HEK293T (cell line): ENCODE measurements at places on chromosomes 2 and 18.

DNA sequence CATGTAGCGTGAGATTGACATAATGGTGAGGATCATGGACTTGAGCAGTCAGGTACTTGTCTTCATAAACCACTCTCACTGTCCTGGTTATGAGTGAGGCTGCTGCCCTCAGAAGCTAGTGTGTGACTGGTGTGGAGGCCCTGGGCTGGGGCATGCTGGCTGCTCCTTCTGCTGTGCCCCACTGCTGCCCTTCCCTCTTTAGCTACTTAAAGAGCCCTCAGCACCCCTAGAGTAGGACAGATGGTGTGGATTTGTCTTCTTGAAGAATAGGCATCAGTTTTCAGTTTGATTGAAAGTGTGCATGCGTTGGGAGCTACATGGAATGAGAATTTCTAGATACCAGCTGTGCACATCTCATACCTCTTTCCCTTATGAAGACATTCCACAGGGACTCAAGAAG lies 15.4 kb downstream of the CPLX4 start:
- no peak for DNase-seq

DNA sequence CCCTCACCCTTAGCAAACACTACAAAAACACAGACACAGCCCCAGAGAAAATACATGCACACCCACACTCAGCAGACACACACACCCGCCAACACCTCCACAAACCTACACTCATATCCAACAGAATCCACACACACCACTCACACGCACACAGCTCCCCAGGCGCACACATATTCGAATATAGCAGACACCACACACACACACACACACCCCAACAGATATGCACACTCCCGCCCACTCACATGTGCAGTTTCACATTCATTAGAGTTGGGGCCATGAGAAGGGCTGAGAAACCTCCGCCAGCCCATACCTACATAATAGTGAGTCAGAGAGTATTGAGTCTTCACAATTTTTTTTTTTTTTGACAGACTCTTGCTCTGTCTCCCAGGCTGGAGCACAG lies 29.4 kb upstream of the NOTO start:
- no peak for DNase-seq

DNA sequence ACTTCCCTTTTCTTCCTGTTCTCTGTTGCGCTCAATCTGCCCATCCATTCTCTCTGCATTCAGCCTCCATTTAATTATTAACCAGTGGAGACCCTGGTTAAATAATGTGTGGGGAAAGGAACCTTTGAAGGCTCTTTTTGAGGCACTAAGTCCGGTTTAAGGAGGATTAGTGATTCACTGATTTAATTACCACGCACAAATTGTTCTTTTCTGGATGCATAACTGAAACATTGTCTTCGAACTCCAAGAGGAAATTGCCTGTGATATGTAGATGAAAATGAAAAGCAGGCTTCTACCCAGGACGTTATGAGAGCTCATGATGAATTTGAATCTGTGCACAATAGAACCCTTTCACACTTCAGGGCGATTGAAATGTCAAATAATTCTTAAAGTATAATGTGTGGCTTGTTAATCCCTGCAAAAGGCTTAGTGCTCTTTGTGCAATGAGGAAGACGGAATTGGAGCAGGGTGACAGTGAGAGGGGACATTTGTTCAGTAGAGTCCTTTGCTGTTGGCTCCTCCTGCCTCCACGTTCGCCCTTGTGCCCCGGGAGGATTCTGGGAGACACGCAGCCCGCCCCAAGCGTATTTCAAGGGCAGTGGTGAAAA lies 51.1 kb upstream of the ZNF236 start:
- DNase-seq = no peak

DNA sequence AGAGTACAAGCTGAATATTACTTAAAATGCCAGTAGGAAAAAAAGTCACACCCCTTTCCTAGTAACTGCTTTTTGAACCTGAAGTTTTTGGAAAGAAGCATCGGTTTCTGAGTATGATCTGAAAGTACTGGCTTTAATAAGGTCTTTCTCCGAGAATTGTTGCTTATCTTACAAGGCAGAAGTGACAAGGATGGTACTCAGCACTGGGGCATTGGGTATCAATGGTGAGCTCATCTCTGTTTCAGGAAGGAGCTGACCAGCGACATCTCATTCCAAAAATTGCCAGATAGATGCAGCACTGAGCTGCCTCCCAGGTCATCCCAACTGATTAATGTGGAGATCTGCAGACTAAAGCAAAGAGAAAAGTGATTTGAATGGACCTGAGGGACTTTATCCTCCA lies 85.4 kb downstream of the FMNL2 start:
- no peak for DNase-seq

- no peak for DNase-seq
Observed at GRCh38 chr18:48215876-48216638, 193.1 kb downstream of the ZBTB7C start.

GRCh38 chr2:64371727-64372126 lies 82.2 kb upstream of the LGALSL start:
- DNase-seq = no peak
